ENCODE measurements at places on chromosomes 5 and 9. TPM values are rescaled to one million over a fixed set of nuclear protein-coding genes. Genes with fewer than 3 reads are reported as not detected.

ZNF462 gene
- total RNA-seq: 163 TPM

- no peak for DNase-seq
Observed at GRCh38 chr5:68762201-68762600, 331.6 kb upstream of the SLC30A5 start.

GRCh38 chr9:109139851-109140250 is 20.1 kb upstream of the TMEM245 start:
- no peak for DNase-seq

- DNase-seq: no peak
Observed at GRCh38 chr9:2992427-2992826, 148.5 kb upstream of the PUM3 start.

DNA sequence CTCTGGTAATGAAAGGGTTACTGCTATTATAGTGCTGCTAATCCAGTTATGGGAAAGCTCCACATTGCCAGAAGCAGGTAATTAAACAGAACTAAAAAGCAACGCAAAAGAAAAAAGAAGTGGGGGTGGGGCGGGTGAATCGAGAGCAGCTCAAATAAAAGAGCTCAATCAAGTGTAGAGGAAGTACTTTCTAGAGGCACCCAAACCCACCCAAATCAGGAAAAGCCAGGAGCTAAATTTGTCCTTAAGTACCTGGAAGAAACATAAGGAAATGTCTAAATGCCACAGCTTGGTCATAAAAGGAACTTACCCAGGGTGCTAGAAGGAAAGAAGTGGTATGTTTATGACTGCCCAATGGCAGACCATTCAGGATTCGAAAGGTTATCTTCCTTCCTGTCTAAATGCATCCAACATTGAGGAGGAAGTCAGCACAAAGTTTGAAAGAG is 2.4 kb upstream of the RNF145 start:
- DNase-seq: no peak

SPACA9 gene
- total RNA-seq: 0.29 TPM

URM1 gene
- 62.3 TPM for total RNA-seq

GRCh38 chr9:89372230-89372816 is 54.0 kb downstream of the SECISBP2 start:
- no peak for DNase-seq
